ENCODE measurements at places on chromosomes 11 and 22. TPM values are rescaled to one million over a fixed set of nuclear protein-coding genes. Genes with fewer than 3 reads are reported as not detected.

ZBTB16 gene
- under 0.01 TPM for total RNA-seq

AP1B1 gene
- 72.1 TPM for total RNA-seq

CECR2 gene
- not detected for total RNA-seq

DEUP1 gene
- not detected for total RNA-seq

CRYBB2 gene
- total RNA-seq = not detected

TUB gene
- total RNA-seq = 4.5 TPM

OR4S2 gene
- total RNA-seq = not detected

MLC1 gene
- total RNA-seq = not detected

SLC6A5 gene
- total RNA-seq = under 0.01 TPM
